ENCODE measurements at places on chromosomes 2 and 18.

GRCh38 chr18:49709347-49709690 is 104.0 kb downstream of the ACAA2 start:
- DNase-seq = no peak

DNA sequence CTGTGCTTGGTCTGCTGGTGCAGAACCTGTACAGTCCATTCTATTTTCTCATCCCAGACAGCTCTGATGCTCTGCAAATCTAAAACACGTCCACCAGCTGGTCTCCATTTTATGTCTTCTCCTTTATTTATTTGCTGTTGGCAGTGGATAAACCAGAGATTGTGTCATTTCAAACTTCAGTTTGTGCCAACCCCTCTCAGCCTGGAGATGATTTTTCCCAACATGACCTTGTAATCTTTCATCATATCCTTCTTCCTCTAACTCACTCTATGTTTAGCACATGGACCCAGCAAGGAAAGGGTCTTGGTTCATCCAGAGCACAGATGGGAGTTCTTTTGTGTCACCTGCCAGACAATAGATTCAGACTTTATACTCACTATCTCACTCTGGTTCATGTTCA is 273.2 kb downstream of the MTX2 start:
- no peak for DNase-seq

DNA sequence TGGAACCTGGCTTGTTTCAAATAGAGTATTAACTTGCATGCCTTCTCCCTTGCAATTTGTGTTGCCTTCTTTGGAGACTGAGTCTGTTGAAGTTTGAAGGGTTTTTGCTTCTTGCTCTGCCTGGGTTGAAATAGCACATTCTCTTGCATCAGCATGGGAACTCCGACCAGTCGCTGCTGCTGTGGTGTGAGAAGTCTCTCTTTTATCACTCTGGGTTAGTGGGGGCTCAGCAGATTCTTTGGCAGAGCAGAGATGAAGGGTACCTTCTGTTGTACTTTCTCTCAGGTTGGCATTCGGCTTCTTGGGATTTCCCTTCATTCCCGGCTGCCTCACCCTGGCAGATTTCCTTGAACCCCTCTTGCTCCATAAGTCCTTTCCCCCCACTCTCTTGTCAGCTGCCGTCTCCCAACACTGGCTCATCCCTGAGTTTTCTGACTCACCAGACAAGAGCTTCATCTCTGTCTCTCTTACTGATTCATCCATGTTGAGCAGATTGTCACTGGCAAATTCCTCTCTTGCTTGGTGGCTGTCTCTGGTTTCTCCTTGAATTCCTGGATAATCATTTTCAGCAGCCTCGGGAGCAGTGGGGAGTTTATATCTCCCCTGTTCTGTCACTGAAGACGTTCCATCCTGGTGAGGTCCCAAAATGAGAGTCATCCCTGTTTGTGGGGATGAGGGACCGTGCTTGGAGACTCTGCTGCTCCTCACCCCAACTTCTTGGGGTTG is 49.9 kb downstream of the ALPK2 start:
- no peak for DNase-seq

GRCh38 chr2:133434959-133435668 is 133.1 kb downstream of the NCKAP5 start:
- DNase-seq = no peak

GRCh38 chr2:18362696-18363095 is 197.8 kb downstream of the RDH14 start:
- no peak for DNase-seq

- DNase-seq = no peak
Measured at GRCh38 chr2:121043827-121044222, 241.2 kb downstream of the TFCP2L1 start.

GRCh38 chr2:120875431-120875830 is 139.8 kb downstream of the GLI2 start:
- DNase-seq = no peak

DNA sequence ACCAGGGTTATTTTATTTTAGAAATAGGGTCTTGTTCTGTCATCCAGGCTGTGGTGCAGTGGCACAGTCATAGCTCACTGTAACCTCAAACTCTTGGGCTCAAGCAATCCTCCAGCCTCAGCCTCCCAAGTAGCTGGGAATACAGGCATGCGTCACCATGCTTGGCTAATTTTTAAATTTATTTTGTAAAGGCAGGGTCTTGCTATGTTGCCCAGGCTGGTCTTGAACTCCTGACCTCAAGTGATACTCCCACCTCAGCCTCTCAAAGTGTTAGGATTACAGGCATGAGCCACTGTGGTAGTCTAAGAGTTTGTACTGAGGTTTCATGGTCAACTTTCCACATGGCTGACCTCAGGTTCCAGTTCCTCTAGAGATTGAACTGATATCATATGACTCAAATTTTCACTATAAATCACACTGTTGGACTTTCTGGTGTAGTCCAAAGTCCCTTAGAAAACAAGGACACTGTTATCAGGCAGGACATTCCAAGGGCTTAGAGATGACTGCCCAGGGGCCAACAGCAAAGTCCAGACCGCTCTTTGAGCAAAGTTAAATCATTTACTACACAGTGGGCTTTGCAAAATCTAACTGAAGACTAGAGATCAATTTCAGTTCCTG is 82.0 kb upstream of the MEX3C start:
- DNase-seq = no peak

- DNase-seq = no peak
Measured at GRCh38 chr2:229713371-229714079, 830 bp downstream of the DNER start.

DNA sequence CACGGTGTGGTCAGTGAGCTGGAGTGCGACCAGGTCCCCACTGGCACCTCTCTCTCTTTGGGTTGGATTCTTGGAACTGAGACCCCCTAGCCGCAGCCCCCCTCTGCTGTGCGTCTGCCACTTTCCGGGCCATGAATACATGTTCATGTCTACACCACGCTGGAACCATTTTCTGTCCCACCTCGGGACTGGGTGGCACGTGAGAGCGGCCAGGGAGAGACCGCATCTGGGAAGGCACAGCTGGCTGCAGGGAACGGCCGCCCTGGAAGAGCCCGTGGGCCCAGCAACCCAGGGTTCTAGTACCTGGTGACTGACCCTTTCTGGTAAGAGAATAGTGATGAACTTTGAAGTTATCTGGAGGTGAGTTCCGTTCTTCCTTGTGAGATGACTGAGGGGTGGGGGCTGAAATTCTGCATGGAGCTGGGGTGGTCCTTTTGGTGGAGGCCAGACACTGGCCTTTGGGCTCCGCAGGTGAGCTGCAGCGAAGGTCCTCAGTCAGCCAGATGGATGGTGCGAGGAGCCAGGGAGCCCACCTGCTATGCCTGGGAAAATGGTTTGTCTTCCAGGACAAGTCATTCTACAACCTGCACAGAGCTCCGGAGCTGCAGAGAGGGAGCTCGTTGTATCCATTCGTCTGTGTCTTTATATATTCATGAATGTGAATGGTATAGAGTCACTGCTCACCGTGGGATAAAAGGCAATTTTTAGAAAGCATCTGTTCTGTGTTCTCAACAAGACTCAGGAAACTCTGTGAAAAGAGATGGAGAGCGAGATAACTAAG is 223.5 kb downstream of the NDUFA10 start:
- no peak for DNase-seq

DNA sequence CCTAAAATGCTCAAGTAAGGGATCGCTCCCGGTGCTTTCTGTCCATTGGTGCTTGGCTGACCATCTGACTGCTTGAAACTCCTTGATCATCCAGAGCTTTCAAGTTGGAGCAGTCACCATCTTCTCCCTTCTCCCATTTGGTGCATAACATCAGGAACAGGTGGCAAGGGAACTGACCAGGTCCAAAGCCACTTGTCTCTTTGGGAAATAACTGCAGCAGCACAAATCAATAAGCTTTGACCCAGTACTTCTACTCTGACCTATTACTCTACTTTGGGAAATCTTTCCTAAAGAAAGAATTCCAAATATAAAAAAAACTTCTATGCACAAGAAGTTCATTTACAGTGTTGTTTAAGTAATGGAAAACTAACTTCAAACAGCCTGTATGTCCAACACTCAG is 10.6 kb upstream of the MAT2A start:
- no peak for DNase-seq

GRCh38 chr2:109555346-109555900 is 58.3 kb downstream of the SEPTIN10 start:
- DNase-seq = no peak

DNA sequence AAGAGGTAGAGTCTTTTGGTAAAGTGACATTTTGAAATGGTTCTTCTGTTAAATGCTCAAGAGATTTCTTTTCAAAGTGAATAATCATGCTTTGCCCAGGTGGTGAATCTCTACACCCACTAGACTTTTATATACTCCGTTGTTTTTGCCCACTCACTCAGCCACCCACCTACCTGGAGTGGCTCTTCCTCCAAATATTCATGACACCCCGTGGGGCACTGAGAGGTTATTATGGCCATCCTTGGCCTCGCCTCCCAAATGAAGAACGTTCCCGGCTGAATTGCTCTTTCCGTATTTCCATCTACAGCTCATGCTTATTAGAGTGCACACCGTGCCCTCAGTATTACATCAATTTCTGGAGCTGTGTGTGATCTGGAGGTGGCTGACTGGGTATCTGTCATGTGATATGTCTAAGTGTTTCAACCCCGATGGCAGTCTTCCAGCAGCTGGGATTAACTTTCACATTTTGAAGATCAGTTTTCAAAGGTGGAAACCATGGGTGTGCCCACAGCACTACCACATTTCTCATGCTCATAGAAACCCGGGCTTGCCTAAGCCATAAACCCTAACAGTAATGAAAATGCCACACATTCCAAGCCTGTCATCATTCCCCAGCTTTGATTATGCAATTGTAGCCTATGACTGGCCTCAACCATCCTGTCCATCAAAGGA is 406.6 kb upstream of the MMADHC start:
- no peak for DNase-seq

All from NCI-H1417 treated with DMSO at 0.1 percent for 48 hours (cell line).